HCEC 1CT (cell line): ENCODE measurements at places on chromosomes 11 and 22.

- no peak for DNase-seq
Measured at GRCh38 chr11:83115551-83115950, 41.4 kb upstream of the PCF11 start.

DNA sequence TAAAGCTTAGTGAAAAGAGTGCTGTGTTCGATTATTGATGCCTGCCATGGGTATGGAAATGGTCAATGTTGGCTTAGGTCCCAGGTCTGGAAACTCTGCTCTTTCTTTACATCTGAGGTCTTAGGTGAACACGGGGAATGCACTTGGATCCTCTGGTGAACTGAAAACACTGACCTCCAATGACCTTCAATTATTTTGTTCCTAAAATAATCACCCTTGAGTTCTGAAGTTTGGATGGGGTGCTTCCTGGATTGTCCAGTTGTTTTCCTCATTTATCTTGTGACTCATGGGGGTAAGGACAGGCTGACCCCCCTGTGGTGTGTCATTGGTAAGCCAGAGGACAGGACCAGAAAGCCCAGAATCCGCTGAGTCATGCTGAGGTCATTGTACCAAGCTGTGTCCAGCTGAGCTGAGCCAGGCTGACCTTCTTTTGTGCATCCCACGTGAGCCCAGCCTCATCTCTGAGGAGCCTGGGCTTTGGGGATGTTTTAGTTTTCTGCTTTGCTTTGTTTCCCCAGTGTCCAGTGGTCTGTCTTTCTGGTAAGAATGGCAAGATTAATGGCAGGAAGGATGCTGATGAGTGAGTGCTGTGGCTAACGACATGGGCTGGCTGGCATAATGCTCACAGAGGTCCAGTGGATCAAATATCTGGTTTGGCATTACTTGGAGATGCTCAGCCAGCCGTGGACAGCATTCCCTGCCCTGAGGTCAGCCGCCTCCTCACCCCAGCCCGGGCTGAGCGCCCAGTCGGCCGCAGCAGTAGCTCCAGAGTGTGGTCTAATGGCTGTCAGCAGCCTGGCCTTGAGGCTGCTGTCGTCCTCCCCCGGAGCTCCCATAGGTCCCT is 35.6 kb downstream of the AMPD3 start:
- peak; percentile 99 for DNase-seq

GRCh38 chr11:91047882-91048281 is 825.0 kb upstream of the CHORDC1 start:
- DNase-seq: no peak

GRCh38 chr11:15835788-15836411 is 520.4 kb downstream of the SOX6 start:
- DNase-seq: no peak

DNA sequence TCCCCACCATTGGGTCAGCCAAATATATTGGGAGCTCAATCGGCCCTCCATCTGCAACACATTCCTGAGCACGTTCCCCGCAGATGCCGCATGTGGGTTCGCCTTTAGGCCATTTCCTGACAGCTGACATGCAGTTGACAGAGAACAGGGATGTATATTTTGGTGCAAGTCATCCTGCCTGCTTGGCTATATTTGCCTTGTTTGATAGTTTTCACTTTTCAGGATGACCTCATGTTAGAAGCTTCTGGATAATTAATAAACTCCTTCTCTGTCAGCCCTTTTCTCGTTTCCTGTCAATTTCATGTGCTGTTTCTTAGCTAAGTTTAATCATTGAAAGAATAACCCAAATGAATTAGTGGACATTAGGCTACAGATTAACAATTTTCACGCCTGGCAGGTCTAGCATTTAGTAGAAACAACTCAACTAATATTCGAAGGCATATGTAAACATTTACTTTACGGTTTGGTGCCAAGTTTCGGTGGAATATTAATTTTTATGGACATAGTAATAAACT is 105.8 kb upstream of the SLC5A12 start:
- DNase-seq: no peak

GRCh38 chr11:68347345-68347744 is 35.0 kb downstream of the LRP5 start:
- no peak for DNase-seq

DNA sequence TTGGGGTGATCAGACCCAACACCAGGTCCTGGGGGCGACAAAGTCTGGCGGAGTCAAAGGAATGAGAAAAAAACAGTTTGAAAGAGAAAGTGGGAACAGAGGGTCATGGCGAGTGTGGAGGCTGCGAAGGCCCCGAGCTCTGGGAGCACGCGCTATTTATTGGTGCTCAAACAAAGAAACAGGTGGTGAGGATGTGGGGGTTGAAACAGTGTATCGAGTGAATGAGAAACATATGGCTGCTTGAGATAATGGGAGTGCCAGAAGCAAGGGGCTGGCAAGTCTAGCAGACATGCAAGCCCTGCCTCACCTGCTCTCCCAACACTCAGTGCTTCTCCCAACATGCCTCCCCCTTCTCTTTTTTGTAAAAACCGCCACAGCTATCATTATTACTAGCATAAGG is 7.8 kb upstream of the DUSP18 start:
- no peak for DNase-seq

DNA sequence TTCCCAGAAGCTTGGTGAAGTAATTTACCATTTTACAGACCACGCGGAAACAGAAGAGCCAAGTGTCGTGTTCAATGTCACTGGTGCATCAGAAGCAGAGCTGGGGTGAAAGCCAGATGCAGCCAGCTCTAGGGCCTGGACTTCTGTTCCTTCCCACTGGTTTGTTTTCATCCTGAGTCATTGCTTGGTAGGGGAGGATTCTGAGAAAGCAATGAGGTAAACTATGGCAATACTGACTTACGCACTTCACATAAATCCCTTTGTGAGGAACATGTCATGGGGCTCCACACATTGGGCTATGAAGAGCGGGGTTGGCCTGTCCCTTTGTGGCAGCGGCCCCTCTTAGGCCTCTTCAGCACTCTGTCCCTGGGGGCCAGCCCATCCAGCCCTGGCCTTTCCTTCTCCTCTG is 52.4 kb upstream of the RBFOX2 start:
- peak; percentile 74 for DNase-seq

DNA sequence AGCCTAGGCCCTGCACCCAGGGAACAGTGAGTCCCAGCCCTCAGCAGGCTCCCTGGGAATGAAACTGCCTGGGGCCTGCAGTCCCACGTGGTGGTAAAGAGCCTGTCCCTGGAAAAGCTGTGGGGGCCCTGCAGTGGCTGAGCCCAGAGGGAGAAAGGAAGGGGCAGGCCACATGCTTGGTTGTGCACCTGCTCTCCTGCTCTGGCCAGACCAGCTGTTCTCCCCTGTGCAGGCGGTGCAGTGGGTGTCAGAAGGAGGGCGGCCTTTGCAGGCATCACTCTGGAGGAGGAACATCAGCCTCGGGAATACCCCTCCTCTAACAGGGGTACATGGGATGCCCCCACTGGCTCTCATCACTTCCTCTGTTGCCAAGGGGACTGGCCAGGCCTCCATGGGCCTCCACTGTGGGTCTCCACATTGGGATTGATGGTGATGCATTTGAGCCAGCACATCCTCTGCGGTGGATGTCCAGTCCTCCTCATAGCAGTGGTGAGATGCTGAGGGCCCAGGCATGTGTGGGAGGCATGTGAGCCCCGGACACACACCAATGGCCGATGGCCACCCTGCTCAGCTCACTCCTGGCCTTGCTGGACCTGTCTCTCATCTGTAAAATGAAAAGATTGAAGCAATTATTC is 690.4 kb downstream of the BRD1 start:
- no peak for DNase-seq

DNA sequence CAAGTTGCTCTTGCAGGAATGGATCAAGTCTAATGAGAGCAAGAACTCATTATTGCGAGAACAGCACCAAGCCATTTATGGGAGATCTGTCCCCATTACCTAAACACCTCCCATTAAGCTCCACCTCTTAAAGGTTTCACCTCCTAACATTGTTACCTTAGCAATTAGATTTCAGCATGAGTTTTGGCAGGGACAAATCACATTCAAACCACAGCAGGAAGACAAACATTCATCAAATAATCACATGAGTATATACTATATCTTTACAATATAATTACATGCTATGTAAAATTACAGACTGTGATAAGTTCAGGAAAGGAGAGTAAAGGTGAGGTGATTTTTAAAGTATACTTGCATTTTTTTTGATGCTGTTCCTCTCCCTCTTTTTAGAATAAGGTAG is 6.6 kb upstream of the TEAD1 start:
- no peak for DNase-seq

- no peak for DNase-seq
Measured at GRCh38 chr11:14906578-14906977, 14.5 kb upstream of the CYP2R1 start.

DNA sequence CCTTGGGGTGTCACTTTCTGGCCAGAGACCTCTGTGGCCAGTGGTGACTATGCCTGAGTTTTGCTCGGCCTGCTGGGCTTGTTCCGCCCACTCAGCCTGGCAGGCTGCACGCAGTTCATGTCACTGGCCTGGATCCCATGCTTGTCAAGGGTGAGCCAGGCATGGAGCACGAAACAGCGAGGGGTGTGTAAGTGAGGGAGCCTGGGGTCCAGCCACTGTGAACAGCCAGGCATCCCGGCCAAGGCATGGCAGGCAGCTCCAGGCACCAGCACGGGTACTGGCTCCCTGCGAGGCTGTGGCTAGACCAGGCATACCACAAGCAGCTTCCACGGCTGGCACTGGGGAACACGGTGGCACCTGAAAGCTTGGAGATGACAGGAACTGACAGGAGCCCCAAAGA is 214.3 kb downstream of the LRRC4C start:
- DNase-seq: no peak

GRCh38 chr11:21896746-21897602 is 295.9 kb upstream of the ANO5 start:
- DNase-seq: no peak

DNA sequence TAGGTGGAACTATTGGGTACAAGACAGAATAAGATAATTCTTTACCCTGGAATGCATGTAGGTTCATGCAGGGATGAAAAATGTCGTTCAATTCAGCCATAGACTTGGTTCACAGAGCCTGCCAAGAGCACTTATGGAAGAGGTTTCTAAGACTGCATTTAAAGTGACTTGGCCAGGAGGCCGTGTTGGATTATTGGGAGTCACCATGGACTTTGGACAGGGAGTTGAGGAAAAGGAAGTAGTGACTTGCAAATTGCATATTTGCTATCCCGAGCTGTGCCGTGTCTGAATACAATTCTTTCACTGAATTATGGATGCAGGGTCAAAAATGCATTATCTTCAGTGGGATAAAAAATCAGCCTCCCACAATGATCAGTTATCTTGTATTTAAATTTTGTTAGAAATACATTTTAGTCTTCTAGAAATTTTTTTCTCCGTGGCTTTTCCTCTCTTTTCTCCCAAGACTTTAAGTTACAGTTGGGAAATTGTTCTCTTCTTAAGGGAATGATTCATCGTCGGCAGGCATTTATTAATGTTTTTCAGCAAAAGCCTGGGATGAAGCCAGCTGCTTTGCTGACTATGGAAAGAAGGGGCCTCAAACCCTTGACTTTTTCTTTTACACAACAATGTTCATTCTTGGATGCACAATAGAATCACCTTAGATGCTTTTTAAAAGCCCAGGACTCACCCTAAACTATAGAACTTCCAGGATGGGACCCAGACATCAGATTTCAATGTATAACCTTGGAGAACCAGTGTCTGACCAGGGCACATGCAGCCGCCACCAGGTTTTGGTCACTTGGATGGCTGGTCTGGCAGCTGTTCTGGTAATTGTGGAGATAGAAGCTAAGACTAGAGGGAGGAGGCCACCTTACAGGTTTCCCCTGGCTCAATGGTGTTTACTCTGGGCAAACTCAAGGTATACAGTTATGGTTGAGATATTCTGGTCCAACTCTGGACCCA is 70.8 kb downstream of the FAT3 start:
- peak; percentile 15 for DNase-seq

DNA sequence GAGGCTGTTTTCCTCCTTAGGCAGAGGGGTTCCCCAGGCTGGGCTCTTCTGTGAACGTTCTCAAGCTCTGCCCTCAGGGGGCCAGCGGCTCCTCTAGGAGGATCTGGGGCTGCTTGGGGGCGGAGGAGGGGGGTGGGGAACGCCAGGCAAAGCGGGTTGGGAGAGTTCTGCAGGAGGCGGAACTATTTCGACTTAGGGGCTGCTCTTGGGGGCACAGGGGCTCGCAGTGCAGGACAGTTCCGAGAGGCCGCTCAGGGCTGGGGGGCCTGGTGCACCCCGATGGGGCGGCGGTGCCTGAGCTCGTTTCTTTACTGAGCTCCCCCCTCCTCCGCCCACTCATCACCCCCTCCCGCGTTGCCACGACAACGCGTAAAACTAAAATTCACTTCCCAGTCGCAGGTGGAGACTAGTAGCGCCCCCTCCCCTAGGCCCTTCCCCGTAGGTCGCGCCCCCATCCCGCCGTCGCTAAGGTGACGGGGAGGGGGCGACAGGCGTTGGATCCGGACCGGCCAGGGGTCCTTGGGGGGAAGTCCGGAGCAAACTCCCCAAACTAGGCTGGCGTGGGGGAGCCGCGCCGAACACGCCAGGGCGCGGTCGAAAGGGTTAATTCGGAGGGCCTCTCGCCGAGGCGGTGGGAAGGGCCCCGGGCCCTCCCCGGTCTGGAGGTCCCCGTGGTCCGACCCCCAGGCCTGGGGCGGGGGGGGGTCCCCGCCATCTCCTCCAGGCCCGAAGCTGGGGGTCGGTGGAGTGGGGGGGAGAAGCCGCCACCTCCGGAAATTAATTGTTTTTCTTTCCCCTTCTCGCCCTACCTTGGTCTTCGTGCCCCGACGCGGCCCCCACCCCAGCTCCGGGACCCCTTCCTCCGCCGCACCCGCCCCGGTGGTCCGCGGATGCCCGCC is 857 bp downstream of the SHANK3 start:
- no peak for DNase-seq

- no peak for DNase-seq
Measured at GRCh38 chr11:91230647-91231046, 994.0 kb upstream of the FAT3 start.

DNA sequence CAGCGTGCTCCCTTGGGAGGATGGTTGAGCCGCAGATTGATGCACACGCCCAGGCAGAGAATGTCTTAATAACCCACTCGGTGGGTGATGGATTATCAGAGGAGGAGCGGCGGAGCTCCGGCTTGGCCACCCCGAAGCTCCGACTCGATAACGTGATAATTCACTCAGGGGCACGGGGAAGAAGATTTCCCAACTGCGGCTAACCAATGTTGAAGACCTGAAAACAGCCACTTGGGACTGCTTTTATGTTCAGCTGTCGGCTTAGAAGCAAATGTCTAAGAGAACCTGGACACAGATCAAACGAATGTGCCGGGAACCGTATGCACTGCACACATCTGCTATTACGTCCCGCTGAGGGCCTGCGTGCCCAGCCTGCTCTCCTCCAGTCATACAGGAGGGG is 206.8 kb upstream of the CADM1 start:
- DNase-seq: no peak

DNA sequence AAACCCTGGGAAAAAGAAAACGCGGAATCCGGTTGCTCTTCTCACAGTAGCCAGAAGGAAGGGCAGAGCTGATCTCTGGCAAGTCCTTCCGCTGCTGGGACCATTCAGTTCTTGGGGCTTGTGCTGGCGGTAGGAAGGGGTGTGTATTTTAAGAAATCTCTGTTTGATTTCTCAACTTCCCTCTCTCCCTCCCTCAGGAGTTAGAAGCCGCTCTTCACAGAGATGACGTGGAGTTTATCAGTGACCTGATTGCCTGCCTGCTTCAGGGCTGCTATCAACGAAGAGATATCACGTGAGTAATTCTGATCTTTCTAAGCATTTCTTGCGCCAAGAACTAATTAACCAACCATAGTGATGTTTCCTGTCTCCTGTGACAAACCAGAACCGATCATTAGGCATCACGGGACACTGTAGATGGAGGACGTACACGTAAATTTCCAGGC is 85.9 kb upstream of the SLC25A18 start:
- peak; percentile 1 for DNase-seq
